Glomerular endothelial cell (primary cell): ENCODE measurements at places on chromosomes 11 and 22.

DNA sequence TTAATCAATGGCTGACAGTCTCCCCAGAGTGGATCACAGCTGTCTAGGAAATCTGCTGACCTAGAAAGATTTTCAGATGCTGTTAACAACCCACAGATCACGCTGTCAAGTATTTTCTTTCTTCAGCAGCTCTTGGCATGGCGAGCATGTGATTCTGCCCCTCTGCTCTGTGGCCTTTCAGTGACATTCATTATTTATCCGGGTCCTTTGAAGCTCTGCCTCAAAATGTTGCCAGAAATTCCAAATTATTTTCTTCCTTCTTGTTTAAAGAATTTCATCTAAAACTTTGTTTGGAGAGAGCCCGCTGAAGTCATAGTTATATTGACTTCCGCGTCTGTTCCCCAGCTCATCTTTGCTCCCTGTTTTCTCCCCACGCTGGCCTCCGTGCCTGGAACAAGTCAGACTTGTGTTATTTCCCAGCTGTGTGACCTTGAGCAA, 134.1 kb downstream of the COMMD9 start:
- no peak for DNase-seq

DNA sequence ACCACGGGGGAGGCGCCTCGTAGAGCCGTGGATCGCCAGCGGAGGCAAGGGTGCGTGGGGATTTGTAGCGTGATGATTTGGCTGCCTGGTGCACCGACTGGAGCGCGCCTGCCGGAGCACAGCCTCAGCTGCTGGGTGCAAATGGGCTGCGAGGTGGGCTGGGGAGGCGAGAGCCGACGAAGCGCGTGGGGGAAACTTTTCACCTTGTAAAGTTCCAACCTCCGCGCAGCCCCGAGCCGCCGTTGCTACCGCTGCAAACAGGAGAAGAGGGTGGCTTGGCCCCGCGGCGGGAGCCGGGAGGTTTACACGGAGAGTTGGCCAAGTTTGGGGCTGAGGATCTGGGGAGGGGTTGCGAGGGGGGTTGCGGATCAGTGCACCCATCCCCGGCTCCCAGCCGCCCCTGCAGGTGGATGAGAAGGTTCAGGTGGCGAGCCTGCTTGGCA, 528 bp downstream of the FAT3 start:
- DNase-seq, result no peak

GRCh38 chr22:24376586-24376985, 50.8 kb upstream of the ADORA2A start:
- no peak for DNase-seq

DNA sequence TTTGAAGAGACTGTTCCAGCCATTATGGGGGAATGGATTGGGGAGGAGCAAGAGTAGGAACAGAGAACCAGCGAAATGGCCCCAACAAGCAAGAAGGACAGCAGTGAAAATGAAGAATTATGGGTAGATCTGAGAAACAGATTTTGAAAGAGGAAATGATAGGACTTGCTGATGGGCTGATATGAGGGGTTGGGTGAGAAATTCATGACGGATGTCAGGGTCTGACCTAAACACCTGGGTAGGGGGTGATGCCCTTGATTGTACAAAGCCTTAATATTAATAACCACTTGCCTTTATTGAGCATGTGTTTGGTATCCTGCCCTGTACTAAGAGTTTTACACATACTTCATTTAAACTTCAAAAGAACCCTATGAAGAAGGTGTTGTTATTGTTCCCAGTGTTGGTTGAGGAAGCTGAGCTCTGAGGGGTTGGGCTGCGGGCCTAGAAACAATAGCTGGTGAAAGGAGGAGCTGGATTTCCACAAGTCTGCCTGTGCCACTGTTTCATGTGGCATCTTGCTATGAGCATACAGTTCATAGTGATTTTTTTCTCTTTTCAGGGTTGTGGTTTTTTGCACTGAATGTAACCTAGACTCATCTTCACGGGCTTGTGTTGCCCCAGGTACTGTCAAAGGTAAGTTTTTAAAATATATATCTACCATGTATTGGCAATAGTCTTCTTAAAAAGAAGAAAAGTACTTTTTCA, 61.1 kb upstream of the TNRC6B start:
- DNase-seq, result no peak

DNA sequence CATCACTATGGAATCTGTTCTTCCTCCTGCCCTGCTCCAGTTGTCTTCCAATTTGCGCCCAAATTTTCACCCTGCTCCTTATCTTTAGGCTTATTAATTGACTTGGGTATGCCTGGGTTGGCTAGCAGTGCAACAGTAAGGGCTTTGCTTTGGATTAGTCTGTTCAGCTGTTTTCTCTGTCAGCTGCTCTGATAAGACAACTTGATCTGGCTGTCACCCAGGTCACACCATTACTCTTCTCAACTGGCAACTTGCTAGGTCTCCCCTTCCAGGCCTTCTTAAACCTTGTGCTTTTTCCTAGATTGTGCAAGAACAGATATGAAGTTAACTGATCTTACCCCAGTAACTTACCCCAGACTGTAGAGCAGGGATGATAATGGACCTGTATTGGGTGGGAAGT, 357.8 kb upstream of the LARGE1 start:
- DNase-seq, result no peak

DNA sequence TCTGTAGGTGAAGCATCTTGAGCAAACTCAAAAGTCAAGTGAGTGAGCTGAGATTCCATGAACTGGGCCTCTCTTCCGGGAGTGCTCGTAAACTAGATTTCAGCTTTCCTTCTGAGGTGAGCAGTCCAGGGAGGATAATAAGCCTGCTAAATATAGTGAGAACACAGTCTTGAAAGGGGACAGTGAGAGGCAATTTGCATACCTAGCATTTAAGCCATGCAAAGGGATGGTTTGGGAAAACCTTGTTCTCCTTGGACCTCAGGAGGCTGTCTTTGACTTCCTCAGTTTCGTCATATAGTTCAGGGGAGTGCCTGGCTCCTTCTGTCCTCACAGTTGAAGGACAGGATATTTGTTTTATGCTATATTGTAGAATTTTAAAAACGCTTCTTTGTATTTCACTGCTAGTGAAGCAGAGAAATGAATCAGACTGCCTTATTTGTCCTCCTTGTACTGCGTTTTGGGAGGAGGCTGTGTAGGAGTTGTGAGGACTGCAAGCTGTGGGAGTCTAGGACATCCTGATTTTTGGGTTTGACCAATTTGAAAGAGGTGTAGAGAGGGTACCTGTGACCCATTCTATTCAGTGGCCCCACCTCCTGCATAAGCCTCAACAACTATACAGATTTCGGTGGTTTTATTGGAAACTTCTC, 11.0 kb upstream of the SORL1-AS1 start:
- no peak for DNase-seq

- no peak for DNase-seq
Observed at GRCh38 chr11:12008790-12009616, 577 bp upstream of the DKK3 start.

DNA sequence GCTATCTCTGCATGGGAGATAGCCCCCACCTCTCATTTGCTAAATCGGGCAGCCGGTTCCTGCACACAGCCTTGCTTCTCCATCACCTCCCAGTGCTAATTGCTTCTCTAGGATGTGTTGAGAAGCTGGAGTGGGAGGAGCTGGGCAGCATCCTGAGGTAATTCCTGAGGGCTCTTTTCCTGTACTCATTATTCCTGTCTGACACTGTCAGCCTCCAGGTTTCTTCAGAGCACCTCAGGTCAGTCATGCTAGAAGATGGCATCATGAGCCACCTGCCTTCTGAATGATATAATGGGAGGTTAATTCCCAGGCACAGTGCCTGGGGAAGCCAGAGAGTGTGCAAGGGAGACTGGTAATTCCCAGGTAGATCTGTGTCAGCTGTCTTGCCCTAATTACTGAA, 133.0 kb downstream of the RAB38 start:
- no peak for DNase-seq

DNA sequence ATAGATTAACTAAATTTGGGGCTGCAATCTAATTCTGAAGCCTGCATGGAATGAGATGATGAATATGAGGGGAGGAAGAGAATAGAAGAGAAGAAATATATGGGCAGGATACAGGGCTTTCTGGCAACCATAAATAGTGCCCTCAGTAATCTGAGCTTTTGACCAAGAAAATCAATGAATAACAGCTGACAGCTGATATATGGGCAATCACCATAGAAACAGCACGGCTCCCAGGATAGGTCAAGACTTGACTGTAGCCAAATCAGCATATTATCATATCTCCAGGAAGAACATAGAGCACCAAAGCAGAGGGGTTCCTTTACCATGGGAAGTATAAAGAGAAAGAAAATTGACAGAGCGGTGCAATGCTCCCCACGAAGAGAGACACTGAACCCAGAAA, 643.8 kb upstream of the TENM4 start:
- no peak for DNase-seq

- DNase-seq, result no peak
Observed at GRCh38 chr11:125667151-125667550, 13.5 kb downstream of the ACRV1 start.

DNA sequence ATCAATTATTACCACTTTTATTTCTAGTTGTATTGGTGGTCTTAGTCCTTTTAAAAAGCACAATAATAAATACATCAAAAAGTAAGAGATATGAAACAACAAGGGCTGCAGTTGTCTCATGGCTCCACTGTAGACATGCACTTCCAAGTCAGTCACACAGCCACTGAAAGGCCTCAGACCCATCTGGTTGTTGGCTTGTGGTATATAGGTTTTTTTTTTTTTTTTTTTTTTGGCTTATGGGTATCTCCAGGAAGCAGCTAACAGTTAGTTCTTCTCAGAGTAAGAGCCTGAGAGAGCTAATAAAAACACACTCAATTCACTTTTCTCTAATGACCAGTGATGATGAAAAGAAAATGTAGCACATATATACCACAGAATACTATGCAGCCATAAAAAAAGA, 6.0 kb upstream of the OR52E6 start:
- no peak for DNase-seq

DNA sequence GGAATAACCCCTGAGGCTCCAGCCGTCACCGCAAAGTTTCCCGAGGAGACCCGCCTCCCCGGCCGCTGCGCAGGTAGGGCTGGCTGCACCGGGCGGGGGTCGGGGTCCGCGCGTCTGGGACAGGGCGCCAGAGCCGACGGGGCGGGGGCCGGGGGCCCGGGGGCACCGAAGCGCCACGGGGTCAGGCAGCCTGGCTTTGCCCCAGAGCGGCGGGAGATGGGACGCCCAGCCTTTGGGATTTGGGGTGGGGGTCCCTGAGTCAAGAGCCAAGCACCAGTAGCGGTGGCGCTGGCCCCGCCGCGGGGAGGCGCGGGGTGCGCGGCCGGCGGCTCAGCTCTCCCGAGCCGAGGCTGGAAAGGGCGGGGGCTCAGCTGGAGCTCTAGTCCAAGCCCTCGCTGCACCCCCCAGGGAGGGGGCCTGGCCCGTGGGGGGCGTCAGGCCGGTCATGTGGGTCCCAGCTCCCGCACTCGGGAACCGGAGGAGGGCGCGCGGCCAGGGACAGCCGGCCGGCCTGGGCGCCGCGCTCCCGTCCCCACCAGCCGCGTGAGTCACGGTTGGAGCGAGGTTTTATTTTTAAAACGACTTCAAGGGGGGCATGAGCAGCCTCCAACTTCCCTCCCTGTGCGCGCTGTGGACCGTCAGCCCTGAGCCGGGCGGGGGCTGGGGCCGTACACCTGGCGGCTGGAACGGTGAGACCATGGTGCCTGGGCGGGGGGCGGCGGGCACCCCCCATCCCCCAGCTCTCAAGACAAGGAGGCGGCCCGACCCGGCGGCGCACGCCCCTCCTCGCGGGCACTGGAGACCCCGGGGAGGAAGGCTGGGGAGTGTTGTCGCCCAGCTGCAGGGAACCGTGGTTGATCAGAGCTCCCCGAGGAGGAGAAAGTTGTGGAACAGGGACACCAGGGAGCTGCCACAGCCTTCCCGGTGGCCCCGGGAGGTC, 626 bp downstream of the FLRT1 start:
- no peak for DNase-seq

DNA sequence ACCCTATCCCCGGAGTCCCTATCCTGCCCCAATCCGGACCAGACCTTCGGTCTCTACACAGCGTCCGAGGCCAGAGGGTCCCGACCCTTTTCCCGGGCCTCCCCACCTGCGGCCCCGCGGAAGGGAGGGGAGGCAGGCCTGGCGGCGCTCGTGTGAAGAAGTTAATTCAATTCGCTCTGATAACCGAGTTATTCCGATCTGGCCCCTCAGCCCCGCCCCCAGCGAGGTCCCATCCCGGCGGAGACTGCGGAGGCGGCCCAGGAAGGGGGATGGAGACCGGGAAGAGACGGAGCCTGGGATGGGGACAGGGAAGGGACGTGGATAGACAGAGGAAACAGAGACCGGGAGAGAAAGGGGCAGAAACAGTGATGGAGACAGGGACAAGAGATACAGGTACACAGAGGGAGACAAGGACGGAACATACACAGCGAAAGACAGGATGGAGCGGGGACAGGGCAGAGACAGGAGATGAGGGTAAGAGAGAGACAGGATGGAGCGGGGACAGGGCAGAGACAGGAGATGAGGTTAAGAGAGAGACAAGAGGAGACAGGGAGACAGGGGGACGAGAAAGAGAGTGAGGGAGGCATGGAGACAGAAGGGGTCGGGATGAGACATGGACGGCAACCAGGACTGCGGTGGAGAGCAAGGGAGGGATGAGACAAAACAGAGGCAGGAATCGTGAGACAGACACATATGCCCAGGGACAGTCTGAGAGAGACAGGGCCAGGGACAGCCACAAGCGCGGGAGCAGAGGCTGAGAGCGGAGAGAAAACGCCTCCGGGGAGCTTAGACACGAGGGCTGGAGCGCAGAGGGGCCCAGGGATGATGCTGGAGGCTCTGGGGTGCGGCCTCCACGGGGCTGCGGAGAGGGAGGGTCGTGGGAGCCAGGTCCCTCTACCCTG, 636 bp upstream of the PHOX2A start:
- no peak for DNase-seq

DNA sequence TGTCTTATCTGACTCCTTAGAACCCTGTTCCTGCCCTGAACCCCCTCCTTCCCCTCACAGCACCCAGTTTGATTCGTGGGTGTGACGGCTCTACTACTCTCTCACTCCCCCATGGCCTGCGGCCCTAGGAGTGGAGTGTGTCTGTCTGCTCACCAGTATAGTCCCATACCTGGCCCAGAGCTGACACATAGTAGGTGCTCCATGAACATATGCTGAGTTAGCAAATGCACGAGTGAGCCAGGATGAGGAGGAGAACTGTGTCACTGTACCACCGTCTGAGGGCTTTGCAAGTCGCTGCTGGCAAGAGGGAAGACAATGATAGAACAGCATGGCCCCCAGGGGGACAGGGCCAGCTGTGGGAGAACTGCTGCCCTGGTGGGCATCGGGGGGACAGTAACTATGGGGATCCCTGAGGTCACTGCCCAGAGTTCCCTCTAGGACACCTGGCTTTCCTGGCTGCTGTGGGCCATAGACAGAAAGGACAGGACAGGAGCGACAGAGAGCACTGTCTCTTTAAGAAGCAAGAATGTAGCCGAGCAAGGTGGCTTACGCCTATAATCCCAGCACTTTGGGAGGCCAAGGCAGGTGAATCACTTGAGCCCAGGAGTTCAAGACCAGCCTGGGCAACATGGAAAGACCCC, 19.2 kb upstream of the KIAA0930 start:
- DNase-seq, result no peak

- DNase-seq, result no peak
Observed at GRCh38 chr22:25402160-25402500, 162.3 kb upstream of the GRK3 start.

GRCh38 chr11:3857628-3858027, 2.2 kb downstream of the STIM1 start:
- DNase-seq, result no peak
